ENCODE measurements at places on chromosomes 6 and 20.

- DNase-seq, result no peak
Observed at GRCh38 chr20:63303095-63303666, 10.2 kb downstream of the COL20A1 start.

GRCh38 chr20:12969071-12969669 lies 39.6 kb upstream of the SPTLC3 start:
- no peak for DNase-seq

- DNase-seq, result no peak
Observed at GRCh38 chr6:21594416-21595281, 1.1 kb downstream of the SOX4 start.

DNA sequence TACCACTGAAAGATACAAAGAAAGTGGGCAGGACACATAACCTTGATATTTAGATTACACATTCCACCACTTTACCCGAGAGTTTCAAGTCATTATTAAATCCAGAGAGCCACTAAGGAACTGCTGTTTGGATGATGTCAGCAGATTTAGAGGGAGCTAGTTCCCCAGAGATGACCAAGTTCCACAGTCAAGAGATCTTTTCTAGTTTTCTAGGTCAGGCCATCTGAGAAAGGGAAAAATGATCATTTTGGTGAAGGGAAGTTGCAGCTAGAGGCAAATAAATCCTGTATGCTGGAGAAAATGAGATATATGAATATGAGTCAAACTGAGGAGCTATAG lies 147.8 kb downstream of the HS3ST5 start:
- DNase-seq, result no peak

GRCh38 chr20:19929012-19929360 lies 88.2 kb upstream of the NAA20 start:
- DNase-seq, result no peak

- DNase-seq, result no peak
Observed at GRCh38 chr6:73377225-73377624, 7.5 kb upstream of the OOEP start.

- DNase-seq, result no peak
Observed at GRCh38 chr6:67345946-67346345, 1289.1 kb upstream of the ADGRB3 start.

- no peak for DNase-seq
Observed at GRCh38 chr20:32019156-32019510, 8.9 kb downstream of the CCM2L start.

DNA sequence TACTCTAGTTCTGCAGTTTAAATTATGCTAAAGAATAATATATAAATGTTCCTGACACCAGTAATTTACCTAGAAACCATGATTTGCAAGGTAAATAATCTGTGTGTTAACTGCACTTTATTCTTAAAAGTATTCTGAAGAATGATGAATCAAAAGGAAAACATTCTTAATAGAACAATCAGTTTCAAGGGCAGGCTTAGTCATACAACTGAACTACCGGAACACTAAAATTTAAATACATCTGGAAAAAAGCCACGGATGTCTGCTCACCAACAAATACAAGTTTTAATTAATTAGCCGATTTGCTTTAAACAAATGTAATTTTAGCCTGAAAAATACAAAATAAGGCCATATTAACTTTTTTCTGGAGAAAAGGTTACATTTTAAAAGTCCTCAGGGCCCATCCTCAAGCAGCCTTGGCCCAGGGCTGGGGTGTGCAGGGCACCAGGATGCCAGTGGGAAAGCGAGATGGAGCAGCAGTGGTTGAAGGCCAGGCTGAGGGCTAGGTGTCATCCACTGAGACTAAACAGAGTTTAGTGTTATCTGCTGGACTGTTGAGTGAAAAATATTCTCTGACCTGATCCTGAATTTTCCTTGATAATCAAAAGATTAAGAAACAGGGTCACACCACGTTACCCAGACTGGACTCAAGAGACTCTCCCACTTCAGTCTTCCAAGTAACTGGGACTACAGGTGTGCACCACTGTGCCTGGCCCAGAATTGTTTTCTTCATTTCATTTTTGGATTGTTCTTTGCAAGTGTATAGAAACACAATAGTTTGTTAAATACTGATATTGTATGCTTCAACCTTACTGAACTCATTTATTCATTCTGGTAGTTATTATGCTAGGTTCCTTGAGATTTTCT lies 88.2 kb upstream of the DST start:
- no peak for DNase-seq

- no peak for DNase-seq
Observed at GRCh38 chr6:129331450-129332138, 378.4 kb downstream of the ARHGAP18 start.
